Anterior cingulate cortex (tissue), 58 donors: ENCODE measurements at places on chromosomes 6 and 20.

- no peak for DNase-seq
Measured at GRCh38 chr6:10194816-10195672, 219.8 kb downstream of the TFAP2A start.

- DNase-seq = no peak
Measured at GRCh38 chr6:43910638-43911353, 140.8 kb downstream of the VEGFA start.

GRCh38 chr20:54510541-54511129, 35.2 kb downstream of the DOK5 start:
- no peak for DNase-seq

- DNase-seq = no peak
Measured at GRCh38 chr6:162728197-162728596, 423 bp downstream of the PACRG start.

GRCh38 chr6:38554700-38555413, 84.9 kb downstream of the BTBD9 start:
- no peak for DNase-seq

- no peak for DNase-seq
Measured at GRCh38 chr20:37803438-37804307, 99.3 kb upstream of the VSTM2L start.

- no peak for DNase-seq
Measured at GRCh38 chr6:52727908-52728307, 35.4 kb downstream of the GSTA2 start.

- no peak for DNase-seq
Measured at GRCh38 chr6:43992126-43992663, 135.1 kb downstream of the MRPL14 start.

DNA sequence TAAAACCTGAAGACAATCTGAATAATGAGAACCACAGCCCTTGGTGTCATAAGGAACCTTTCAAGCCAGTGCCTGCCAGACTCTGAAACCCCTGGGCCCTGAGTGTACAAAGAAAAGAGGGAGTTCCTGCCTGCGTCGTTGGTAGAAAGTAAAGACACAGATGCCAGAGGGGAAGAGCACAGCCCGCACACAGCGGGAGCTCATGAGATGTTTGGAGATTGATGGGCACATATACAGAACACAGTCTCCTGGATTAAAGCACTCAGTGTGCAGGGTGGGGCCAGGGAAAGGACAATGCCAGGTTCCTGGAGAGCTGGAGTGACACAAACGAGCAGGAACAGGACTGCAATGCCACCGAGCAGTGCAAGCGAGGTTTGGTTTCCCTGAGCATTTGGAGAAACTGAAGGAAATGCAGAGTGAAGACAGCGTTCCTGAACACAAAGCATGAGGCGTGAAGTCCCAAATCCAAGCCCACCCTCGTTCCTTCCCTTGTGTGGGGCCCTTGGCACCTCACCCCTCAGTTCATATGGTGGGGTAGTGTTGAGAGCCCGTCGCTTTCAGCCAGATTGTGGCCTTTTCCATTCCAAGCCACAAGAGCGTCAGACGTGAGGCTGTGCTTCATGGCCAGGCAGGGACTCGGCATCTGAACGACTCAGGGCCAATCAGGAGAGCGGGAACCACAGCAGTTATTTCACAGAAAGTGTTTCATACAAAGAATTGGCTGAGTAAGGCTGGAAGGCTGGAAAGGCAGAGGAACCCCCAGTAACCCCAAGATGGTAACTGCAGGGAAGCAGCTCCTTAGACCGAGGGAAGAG, 41.0 kb upstream of the RPS6KA2 start:
- DNase-seq = no peak

DNA sequence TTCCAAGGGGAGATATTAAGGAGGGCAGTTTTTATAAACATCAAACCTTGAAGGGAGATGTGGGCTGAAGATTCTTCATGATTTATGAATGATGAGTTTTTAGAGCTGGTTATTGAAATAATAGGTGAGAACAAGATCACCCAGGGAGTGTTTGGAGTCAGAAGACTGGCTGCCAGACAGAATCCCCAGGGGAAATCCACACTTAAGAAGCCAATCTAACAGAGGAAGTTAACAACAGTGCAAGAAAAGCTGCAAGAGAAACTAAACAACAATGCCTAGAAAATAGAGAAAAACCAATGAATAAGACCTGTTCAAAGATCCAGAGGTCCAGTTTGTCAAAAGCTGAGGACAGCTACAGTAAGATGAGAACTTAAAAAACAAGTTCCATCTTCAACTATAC, 167.9 kb upstream of the MAN1A1 start:
- no peak for DNase-seq

- no peak for DNase-seq
Measured at GRCh38 chr6:75933387-75933975, 139.0 kb downstream of the IMPG1 start.

DNA sequence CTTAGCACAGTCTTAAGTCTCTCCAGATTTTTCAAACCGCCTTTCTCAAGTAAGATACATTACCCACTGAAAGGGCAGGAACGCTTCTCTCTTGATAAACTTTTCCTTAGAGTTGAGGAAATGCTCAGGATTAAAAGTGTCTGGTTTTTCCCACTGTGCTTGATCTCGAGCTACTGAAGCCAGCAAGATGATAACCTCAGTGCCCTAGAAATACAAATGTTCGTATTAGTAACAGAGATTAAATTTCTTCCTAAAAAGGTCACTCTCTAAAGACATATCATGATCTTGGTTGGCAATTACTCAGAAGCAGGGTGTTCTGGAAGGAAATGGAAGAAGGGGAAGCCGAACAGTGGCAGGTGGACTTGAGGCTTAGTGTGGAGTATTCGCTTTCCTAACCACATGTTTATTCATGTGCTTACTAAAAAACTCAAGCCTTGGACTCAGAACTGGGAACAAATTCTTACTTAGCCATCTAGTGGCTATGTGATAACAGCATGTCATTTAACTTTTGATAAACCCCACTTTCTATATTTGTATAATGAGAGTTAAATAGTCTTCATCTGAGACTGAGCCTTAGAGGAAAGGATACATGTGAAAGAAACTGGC, 20.1 kb downstream of the C6orf141 start:
- no peak for DNase-seq

GRCh38 chr6:16804546-16805242, 43.4 kb upstream of the ATXN1 start:
- DNase-seq = no peak

- no peak for DNase-seq
Measured at GRCh38 chr6:110039981-110040383, 61.9 kb downstream of the GPR6 start.

- peak; percentile 41 for DNase-seq
Measured at GRCh38 chr20:32474967-32475811, 109.9 kb downstream of the NOL4L start.

- peak; percentile 12 for DNase-seq
Measured at GRCh38 chr20:43799150-43799711, 72.4 kb upstream of the GTSF1L start.

- peak; percentile 53 for DNase-seq
Measured at GRCh38 chr20:44733341-44734069, 12.2 kb upstream of the KCNK15 start.

- no peak for DNase-seq
Measured at GRCh38 chr20:37308086-37309050, 18.9 kb downstream of the MANBAL start.
